ENCODE measurements at places on chromosomes 6 and 20.

GRCh38 chr6:2951728-2952127 is 19.6 kb downstream of the SERPINB6 start:
- no peak for DNase-seq

DNA sequence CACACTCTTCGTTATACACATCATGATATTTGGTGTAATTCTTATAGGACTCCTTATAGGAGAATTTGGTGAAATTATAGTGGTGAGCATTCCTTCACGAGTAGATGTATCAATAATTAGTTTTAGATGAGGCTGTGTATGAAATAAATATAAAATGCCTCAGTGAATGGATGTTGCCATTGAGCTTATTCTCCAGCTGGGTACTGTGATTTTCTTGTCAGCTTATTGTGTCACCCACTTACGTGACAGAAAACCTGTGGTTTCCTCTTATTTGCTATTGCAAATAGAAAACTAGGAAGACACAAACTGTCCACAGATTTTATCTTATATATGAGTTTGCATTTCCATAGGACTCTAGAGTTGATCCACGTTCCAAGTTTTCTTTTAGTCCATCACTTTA is 439.9 kb upstream of the RNF217 start:
- DNase-seq, result no peak

DNA sequence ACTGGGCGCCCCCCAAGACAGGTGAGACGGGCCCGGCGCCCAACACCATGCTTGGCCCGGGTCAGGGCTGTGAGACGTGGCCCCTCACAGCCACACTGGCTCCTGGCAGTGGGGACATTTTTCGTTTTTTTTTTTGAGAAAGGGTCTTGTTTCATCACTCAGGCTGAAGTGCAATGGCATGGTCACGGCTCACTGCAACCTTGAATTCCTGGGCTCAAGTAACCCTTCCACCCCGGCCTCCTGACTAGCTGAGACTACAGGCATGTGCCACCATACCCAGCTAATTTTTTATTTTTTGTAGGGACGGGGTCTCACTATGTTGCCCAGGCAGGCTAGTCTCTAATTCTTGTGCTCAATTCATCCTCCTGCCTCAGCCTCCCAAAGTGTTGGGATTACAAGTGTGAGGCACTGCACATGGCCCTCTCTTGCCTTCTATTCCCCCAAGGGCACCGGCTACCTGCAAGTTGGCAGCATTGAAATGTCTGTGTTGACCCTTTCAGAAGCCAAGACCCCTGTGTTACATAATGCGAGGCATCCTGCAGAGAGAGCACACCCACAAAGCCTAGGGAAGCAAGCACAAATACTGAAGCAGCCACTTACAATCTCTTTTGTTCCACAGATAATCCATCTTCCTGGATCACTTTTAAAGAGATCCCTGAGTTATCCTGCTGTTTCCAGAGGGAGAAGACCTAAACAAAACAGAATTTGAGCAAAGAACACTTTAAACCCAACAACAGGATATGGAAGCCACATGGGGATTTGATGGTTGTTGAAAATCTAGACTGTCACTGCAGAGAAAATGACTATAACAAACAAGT is 57.5 kb upstream of the SLC4A11 start:
- no peak for DNase-seq

- no peak for DNase-seq
These were observed 288.8 kb downstream of the BTBD9 start for GRCh38 chr6:38350942-38351341.

DNA sequence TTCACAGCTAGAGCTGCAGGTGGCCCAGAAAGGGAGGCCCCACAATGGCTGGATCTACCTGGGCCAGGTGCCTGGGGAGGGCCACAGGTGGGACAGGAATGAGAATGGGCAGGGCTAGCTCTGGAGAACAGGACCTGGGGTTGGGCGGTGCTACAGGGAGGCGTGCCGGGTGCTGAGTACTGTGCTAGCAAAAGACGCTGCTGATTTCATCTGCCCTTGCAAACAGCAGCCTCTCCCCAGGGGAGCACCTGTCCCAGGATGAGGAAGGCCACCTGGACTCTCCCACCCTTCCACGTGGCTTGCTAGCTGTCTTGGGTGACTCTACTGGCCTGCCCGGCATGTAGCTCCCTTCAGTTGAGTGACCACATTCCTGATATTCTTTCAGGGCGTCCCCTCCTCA is 6.6 kb upstream of the YTHDF1 start:
- no peak for DNase-seq

GRCh38 chr6:135093578-135093977 is 39.0 kb upstream of the HBS1L start:
- no peak for DNase-seq

GRCh38 chr6:132210886-132211563 is 190.2 kb downstream of the MOXD1 start:
- no peak for DNase-seq

- DNase-seq, result no peak
These were observed 25.4 kb upstream of the CST3 start for GRCh38 chr20:23663180-23663579.

- no peak for DNase-seq
These were observed 68.1 kb downstream of the ITCH start for GRCh38 chr20:34431168-34431567.

- DNase-seq, result no peak
These were observed 608 bp upstream of the EIF2S2 start for GRCh38 chr20:34112600-34113101.

DNA sequence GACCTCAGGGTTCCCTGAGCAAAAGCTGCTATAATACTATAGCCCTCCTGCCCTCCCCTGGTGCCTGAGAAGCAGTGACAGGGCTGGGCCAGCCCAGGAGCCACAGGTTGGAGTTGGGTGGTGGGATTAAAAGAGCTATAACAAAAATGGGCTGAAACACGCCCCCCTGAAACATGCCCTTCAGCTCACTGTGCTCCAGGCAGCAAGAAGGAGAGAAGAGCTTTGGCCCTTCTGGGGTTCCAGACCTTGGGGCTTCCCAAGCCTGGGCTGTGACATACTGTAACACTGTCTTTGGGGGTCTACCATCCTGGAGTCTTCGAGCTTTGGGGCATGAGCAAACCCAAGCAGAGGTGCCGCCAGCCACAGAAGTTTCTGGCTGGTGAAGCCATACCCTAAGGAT is 129.2 kb downstream of the HTR1B start:
- DNase-seq, result no peak

- DNase-seq, result no peak
These were observed 44.7 kb upstream of the MDGA1 start for GRCh38 chr6:37742401-37742760.

DNA sequence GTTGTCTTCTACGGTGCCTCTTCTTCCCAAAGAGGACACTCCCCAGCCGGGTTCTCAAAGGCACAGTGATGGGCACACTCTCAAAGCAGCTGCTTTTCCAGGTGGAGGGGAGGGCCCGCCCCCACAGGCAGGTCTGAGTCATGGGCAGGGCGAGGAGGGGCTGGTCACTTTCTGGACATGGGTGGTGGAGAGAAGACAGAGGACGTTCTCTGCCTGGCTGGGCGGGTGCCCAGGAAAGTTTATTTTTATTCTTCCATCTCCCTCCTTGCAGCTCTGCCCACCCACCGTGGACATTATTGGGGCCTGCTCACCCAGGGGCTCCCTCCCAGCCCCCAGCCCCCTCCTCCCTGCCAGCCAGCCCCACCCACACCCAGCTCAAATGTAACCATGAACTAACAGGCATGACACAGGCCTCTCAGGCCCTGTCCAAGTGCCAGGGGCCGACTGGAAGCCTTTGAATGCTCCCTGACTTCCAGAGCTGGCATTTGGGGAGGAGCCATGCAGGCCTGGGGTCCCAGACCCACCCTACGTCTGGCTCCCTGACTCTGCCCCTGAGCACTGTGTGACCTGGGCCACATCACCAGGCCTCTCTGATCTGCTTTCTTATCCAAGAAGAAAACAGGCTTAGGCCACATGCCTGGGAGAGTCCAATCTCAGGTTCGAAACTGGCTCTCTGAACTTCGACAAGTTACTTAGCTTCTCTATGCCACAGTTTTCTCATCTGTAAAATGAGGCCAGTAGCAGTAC is 8.0 kb downstream of the TGM2 start:
- DNase-seq, result no peak

DNA sequence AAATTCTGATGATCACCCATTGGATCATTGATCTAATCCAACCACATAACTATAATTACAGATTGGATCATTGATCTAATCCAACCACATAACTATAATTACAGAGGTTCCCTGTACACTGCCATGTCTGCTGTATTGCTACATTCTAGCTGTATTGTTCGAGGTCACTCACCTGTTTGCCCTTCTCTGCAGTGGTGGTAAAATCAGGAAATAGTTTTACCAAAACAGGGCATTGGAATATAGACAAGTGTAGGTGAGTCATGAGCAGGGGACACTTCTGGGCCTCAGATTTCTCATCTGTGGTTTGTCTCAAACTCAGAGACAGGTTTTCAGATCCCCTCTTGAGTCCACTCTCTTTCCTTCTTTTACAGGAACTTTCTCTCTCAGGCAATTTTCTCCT is 9.0 kb upstream of the AFDN start:
- DNase-seq, result no peak

- no peak for DNase-seq
These were observed 68.4 kb downstream of the PCSK2 start for GRCh38 chr20:17295151-17295726.

DNA sequence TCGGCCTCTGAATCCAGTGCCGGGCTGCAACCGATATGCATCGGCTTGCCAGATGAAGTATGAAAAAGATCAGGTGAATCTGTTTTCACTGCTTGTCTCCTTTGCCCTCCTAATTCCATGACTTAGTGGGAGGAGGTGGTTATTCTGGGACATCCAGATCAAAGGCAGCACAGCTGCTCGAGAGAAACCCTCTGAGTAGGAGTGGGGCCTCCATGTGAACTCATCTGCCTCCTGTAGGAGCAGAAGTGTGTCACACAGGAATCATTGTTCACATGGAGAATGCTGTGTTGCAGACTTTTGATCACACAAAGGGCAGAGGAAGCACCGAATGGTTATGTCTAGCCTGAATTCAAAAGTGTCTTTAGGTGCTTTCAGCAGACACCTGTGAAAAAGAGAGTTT is 73.1 kb upstream of the SLC22A1 start:
- DNase-seq, result no peak

- peak; percentile 31 for DNase-seq
These were observed 175.6 kb upstream of the PDE7B start for GRCh38 chr6:135675862-135676261.

GRCh38 chr6:31209137-31209536 is 38.7 kb upstream of the POU5F1 start:
- no peak for DNase-seq

DNA sequence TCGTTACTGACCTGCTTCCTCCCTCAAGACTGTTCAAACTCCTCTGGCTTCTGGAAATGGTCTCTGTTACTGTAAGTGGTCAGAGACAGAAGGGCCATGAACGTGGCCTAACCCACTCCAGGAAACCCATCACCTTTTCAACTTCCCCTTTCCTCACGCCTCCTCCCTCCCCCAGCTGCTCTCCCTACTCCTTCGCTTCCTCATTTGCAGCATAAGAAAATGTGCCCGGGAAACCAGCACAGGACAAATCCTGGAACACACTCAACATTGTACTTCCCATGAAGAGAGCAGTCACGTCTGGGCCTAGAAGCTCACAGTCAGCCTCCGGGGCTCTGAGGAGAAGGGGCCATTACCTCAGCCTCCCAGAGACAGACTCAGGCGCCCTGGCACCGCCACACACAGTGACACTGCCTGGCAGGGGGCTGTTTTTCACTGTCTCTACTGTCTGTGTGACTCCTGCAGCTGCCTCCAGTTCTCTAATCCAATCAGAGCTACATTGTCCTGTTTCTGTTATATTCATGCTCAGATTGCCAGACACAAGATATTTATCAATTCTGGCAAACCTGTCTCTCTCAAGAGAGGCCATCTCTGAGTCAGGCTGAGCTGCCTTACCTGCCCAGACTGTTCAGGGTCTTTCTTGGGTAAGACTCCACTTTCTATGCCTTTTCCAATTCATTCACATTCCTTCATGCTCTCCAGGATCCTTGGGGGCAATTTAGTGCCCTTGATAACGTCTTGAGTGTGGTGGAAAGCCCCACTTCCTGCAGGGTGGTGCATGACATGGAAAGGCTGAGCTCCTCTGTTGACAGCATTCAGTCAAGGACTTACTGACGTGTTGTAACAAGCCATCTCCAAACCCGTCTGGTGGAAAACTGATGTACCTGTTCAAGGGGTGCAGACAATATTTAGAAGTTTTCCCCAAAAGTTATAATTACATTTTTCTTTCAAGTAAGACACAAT is 242.2 kb downstream of the HIVEP2 start:
- no peak for DNase-seq

GRCh38 chr6:15870333-15871043 is 207.7 kb upstream of the DTNBP1 start:
- DNase-seq, result no peak

- DNase-seq, result no peak
These were observed 69.7 kb downstream of the HIVEP1 start for GRCh38 chr6:12081771-12082170.

DNA sequence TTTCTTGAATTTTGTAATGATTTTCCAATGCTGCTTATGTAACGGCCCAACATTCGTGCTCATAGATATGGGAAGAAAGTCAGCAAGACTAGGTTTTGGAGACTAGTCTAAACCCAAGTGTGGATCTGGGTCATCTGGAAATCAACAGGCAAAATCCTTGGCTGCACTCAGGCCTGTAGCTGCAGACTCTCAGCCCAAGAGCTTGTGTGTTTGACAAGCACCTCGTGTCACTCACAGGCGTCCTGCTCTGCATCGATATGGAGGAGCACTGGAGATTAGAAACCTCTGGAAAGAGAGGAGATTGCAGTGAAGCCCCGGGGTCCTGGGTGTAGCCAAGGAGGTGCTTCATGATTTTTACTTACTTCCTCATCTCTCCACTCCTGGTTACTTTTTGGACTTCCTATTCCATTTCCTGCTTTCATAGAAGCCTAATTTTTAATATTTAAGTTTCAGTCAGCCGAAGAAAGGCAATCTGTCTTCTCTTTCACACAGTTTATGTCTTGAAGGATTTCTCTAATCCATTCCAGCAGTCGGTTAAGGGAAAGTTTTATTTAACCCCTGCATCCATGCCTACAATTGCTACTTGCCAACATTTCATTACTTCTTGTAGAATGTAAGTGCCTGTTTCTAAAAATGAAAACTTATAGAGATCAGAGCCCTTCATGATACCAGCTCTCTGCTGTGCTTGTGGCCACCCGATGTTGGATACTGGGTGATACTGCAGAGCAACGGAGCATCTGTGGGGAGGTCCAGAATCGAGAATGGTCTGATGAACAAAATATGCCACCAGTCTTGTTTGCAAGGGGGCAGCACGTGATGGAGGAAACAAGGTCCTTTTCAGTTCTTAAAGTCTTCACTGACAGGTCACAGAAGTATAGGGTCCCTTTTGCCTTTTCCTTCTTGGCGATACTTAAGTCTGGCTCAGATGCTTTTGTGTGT is 296.3 kb downstream of the QKI start:
- DNase-seq, result no peak

DNA sequence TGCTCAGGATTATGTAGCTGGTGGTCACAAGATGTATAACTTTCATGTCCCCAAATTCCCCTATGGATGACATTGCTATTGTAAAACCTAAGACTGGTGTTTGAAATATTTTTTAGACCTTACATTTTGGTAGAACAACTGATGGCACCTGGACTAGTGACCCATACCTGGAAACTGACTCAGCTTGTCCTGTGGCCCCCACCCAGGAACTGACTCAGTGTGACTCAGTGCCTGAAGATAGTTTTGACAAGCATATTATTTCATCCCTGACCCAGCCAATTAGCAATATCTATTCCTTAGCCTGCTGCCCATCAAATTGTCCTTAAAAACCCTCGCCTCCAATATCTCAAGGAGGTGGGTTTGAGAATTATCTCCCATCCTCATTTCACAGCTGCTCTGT is 90.9 kb upstream of the GRIK2 start:
- no peak for DNase-seq

- DNase-seq, result no peak
These were observed 21.4 kb downstream of the UBE3D start for GRCh38 chr6:83044091-83044768.

- DNase-seq, result no peak
These were observed 14.6 kb upstream of the TP53TG5 start for GRCh38 chr20:45392733-45393132.
